AG10803 (cell line): ENCODE measurements at places on chromosomes 13 and 19.

DNA sequence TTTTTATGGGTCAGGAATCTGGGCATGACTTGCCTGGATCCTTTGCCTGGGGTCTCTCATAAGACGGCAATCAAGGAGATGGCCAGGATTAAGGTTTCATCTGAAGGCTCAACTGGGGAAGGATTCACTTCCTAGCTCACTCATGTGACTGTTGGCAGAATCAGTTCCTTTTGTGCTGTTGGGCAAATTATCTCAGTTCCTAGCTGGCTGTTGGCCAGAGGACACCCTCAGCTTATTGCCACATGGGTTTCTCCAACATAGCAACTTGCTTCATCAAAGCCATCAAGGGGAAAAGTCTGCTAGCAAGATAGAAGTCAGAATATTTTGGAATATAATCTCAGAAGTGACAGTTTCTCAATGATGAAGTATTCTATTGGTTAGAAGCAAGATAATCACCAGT is 12.2 kb upstream of the EVI5L start:
- DNase-seq = no peak

GRCh38 chr13:20336761-20337160 is 104.6 kb upstream of the GJB6 start:
- no peak for DNase-seq

GRCh38 chr13:45711951-45712350 is 9.8 kb downstream of the CBY2 start:
- no peak for DNase-seq

DNA sequence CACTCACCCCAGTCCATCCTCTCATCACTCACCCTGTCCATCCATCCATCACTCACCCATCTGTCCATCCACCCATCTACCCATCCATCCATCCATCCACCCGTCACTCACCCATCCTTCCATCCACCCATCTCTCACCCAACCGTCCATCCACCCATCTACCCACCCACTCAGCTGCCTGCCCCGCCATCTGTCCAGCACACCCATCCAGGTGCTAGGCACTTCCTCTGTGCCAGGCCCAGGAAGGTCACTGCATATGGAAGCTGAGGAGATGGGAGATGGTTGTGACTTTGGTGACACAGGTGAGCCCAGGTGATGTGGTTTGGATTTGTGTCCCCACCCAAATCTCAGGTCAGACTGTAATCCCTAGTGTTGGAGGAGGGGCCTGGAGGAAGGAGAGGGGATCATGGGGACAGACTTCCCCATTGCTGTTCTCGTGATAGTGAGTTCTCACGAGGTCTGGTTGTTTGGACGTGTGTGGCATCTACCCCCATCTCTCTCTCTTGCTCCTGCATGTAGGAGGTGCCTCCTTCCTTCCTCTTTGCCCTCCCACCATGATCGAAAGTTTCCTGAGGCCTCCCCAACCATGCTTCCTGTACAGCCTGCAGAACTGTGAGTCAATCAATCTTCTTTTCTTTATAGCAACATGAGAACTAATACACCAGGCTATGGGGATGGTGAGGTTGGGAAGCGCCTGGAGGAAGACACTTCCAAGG is 15.9 kb upstream of the C13orf46 start:
- no peak for DNase-seq

DNA sequence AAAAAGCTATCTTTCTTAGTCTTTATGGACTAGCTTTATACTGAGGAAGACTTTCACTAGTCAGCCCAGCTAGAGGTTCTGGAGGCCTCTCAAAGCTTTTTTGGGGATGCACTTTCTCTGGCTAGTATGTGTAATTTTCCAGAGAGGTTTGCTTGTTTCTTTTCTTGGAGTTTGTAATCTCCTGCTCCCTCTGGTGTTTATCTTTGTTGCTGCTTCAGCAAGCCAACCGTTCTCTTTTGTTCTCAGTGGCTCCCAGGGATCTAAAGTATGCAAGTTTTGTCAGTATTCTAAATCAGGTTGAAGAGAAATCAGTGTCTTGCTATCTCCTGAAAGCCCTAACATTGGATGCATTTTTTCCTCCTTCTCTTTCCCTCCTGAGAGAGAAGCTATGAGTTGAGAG is 121.1 kb upstream of the MYO16 start:
- DNase-seq = no peak

GRCh38 chr13:23966691-23967615 is 69.7 kb upstream of the C1QTNF9B start:
- no peak for DNase-seq

GRCh38 chr13:33710924-33711323 is 107.0 kb upstream of the RFC3 start:
- DNase-seq = no peak

GRCh38 chr13:107778094-107778493 is 437.2 kb downstream of the LIG4 start:
- DNase-seq = no peak

DNA sequence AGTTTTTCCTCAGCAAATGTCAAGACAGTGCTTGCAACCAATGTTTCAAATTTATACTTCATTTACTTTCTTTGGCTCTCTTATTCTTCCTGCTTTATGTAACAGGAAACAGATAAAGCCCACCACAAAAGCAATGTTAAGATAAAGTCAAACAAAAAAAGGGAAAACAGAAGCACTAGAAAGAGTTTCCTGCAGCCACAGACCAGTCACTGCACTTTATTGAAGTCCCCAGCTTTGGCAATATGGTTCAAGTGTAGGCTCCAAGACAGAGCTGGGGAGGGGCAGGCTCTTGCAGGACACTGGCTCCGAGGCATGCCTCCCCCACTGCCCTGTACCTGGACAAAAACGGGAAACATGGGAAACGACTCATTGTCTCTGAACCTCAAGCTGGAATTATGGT is 15.3 kb upstream of the CDC16 start:
- no peak for DNase-seq

- DNase-seq = no peak
Measured at GRCh38 chr13:22897571-22898314, 283.0 kb upstream of the SGCG start.

DNA sequence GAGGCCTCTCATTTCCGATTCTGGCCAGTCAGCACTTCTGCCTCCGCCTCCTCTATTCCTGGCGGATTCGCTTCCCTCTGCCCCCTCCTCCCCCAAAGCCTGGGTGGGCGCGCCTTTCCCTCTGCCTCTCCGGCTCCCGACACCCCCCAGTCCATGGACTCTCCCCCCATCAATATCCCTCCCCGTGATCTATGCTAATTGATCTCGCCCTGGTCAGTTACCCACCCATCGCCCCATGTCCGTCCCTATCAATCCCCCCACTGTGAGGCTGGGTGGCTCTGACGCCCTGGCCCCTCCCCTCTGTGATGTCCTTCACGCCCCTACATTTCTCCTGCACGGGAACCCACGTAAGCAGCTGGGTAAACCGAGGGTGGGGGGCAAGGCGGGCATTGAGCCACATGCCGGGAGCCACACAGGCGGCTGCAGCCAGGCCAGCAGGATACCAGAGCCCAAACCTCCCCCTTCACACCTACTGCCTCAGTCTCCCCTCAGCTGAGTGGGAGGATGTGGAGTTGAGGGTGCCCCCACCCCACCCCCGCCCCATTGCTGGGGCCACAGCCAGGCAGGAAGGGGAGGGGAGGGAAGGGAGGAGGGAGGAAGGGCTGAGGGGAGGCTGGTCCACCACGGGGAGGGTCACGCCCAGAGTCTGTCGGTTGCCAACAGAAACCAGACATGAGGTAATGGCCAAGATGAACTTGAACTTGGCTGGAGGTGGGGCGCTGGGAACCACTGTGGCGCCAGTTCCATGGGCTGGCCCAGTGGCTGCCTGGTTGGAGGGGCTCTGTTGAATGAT is 21.0 kb downstream of the SMIM24 start:
- peak; percentile 88 for DNase-seq

GRCh38 chr13:22648320-22648801 is 532.4 kb upstream of the SGCG start:
- DNase-seq = no peak

DNA sequence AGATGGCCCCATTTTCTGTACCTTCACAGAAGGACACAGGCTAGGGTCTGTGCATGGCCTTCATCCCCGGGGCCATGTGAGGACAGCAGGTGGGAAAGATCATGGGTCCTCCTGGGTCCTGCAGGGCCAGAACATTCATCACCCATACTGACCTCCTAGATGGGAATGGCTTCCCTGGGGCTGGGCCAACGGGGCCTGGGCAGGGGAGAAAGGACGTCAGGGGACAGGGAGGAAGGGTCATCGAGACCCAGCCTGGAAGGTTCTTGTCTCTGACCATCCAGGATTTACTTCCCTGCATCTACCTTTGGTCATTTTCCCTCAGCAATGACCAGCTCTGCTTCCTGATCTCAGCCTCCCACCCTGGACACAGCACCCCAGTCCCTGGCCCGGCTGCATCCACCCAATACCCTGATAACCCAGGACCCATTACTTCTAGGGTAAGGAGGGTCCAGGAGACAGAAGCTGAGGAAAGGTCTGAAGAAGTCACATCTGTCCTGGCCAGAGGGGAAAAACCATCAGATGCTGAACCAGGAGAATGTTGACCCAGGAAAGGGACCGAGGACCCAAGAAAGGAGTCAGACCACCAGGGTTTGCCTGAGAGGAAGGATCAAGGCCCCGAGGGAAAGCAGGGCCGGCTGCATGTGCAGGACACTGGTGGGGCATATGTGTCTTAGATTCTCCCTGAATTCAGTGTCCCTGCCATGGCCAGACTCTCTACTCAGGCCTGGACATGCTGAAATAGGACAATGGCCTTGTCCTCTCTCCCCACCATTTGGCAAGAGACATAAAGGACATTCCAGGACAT is 7.0 kb upstream of the CEACAM7 start:
- DNase-seq = no peak

DNA sequence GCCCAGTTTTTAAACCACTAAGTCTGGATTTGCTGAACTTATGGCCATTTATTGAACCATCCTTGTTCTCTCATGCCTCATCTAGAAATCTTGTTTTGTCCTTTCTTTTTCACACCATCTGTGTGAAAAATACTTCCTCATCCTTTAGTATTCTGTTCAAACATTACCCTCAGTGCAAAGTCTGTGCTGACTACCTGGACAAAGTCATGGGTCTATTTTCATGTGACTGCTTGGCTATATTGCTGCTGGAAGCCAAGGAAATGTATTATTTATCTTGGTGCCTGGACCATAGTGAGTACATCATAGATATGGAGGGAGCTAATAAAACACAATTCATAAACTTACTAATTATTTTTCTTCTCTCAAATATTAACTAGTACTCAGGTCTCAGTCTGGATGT is 312.5 kb downstream of the OXGR1 start:
- DNase-seq = no peak

- peak; percentile 60 for DNase-seq
Measured at GRCh38 chr19:44512326-44513298, 12.3 kb upstream of the ZNF180 start.

- peak; percentile 69 for DNase-seq
Measured at GRCh38 chr19:14381689-14382474, 638 bp downstream of the ADGRE5 start.

DNA sequence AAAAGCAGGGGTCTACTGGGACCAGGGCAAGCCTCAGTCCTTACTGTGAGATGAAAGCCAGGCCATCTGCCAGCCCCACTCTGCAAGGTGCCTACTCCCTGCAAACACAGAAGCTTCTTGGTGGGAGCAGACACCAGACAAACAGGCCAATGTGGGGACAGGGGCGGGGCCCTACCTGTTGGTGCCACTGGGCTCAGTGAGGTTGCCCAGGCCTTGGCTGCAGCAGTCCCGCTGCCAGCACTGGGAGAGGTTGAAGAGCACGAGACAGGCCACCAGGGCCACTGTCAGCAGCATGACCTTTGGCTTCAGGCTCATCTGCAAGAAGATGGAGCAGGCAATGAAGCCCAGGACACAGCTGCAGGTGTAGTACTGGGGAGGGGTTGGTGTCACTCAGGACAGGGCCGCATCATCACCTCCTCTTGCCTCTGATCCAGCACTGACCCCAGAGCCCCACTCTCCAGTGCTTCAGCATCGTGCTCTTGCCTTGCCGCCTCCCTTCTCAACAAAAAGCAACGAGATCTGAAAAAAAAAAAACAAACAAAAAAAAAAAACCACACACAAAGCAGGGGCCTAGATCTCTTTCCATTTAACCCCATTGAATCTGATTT is 72.6 kb downstream of the NBEA start:
- no peak for DNase-seq

- DNase-seq = peak; percentile 92
Measured at GRCh38 chr19:52397310-52398080, at the start of gene ZNF528. Gene ZNF528 (plus strand): TSS chr19:52397849. CDS start chr19:52402014, 4,165 bp downstream.

DNA sequence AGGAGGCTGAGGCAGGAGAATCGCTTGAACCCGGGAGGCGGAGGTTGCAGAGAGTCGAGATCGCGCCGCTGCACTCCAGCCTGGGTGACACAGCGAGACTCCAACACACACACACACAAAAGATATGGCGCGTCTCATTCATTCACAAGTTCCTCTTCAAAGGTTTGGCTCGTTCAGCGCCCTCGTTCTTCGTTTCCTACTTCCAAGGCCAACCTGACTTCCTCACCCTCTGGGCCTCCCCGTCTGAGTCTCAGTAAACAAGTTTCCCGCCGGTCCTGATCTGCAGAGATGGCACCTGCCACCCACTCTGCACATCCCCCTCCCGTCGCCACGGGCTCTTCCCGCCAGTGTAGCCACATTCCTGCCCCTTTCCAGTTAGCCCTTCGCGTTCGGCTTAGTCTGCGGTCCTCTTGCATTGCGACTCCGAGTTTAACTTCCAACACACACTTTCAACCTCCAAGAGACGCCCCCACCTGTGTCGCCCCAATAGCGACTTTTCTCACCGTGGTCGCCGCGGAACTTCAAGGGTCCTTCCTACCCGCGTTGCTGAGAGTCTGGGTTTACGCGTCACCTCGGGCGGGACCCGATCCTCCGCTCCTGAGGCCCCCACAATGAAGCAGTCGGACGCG is 1.3 kb upstream of the BSG start:
- no peak for DNase-seq

DNA sequence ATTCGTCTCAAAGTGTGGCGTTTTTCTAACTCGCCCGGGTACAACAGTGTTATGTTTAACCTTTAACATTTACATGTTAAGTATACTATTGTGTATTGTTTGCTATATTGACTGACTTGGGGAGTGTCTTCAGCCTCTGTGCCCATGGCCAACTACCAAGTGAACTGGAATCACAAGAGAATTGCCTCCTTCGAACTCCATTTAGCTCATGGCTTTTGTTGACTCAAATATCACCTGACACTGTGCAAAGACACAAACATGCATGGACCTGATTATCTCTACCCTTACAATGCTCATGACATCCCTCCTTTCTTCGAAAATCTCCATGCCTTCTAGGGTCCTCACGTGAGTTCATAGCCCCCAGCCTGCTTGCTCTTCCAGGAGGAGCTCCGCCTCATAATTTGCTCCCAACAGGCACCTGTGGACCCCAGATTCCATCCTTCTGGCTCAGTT is 704 bp downstream of the ZNF814 start:
- no peak for DNase-seq

DNA sequence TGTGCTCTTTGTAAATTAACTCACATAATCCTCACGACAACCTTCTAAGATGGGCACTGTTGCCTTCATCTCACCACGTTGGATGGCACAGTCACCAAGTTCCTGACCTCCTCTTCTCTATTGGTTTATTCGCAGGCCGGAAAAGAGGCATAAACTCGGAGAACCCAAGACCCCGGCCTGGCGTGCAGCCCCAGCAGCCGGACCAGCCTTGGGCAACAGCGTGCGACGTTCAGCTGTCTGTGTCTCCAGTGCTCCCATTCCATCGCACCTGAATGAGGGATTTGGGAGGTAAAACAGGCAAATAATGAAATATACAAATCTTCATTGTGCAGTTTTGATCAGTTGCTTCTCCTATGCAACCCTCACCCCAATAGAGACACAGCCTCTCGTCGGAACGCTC is 34.5 kb upstream of the GAS6 start:
- DNase-seq = no peak
